ENCODE measurements at places on chromosomes 1 and 21.
A peak's percentile ranks its signal among the peaks of the same experiment; 100 is the strongest.

DNA sequence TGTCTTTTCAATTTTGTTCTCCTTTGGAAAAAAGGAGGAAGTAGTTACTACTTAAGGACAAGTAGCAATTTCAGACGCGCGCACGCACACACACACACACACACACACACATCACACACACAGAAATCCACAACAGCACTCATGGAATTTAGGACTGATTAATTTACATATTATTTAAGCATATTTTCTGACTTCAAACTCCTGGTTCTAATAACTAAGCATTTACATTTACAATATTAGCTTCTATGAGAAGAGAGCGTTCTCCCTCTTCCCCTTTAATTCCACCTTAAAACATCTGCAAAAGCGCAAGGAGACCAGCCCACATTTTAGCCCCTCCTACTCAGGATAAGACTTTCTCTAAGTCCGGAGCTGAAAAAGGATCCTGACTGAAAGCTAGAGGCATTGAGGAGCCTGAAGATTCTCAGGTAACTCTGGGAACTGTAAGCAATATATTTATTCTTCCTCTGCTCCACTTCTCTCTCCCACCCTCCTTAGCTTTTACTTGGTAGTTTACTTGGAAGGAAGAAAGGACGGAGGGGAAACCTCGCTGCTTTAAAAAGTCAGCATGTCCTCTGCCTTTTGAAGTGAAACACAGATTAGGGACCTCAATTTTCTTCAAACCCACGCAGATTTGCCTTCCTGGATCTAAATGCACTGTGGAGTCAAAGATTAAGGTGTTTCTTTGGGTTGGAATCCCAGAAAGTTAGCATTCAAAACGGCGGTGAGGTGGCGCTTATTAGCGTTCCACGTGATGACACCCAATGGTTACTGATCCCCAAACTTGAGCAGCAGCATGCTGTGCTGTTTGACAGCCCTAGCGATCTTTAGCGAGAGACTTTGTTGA, at the start of gene PLA2G4A:
PLA2G4A (plus strand) TSS at position 339 of the 844 bp plus-strand sequence. CDS start 25,406 bp downstream, outside the sequence.
- no peak for DNase-seq

- no peak for DNase-seq
These were observed 143.0 kb upstream of the MAGI3 start for GRCh38 chr1:113247355-113247754.

GRCh38 chr1:179925922-179926849, 28.4 kb upstream of the CEP350 start:
- DNase-seq = no peak

DNA sequence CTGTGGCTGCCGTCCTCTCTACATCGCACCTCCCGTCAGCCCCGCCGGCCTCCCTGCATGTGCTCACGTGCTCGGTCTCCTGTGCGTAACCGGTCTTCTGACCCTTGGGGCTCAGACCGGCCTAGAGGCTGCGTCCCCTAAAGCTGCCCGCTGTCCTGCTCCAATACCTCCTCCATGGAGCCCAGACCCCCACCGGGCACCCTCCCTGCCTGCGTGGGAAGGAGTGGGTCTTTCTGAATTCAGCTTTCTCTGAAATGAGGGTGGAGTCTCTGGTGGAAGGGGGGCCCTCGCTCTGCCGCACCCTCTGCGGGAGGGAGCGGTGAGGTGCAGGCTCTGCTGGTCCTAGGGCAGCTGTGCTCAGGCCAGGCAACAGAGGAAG, 18.7 kb upstream of the POFUT2 start:
- no peak for DNase-seq

DNA sequence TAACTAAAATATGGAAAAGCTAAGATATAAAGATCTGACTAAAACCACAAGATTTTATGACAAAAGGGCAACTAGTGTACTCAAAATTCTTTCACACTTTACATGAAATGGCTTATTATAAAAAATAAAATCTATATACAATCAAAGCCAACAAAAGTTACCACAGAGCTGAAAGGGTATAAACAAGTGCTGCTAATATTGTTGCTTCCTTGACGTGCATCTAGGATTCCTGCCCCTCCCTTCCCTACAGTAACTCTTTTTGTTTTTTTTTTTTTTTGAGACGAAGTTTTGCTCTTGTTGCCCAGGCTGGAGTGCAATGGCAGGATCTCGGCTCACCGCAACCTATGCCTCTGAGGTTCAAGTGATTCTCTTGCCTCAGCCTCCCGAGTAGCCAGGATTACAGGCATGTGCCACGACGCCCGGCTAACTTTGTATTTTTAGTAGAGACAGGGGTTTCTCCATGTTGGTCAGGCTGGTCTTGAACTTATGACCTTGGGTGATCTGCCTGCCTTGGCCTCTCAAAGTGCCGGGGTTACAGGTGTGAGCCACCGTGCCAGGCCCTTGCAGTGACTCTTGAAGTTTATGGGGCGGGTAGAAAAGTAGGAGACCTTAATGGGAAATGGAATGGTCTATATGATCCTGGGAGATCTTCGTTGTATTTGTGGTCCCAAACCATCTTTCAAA, 4.5 kb downstream of the SRSF4 start:
- no peak for DNase-seq

- no peak for DNase-seq
These were observed 642.0 kb upstream of the PTBP2 start for GRCh38 chr1:96079581-96079980.

GRCh38 chr1:150619576-150620509, 9.6 kb downstream of the ENSA start:
- no peak for DNase-seq

GRCh38 chr1:236287757-236288619, 6.2 kb upstream of the ERO1B start:
- no peak for DNase-seq

DNA sequence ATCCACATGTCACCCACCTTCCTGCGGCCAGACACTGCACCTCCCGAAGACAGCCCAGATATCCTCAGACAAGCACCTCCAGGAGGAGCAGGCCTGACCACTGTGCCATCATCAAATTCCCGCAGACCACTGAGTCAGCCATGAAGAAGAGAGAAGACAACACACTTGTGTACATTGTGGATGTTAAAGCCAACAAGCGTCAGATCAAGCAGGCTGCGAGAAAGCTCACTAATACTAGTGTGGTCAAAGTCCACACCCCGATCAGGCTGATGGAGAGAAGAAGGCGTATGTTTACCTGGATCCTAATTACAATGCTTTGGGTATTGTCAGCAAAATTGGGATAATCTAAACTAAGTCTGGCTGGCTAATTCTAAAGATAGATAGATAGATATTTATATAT, 41.4 kb upstream of the BECN2 start:
- no peak for DNase-seq

DNA sequence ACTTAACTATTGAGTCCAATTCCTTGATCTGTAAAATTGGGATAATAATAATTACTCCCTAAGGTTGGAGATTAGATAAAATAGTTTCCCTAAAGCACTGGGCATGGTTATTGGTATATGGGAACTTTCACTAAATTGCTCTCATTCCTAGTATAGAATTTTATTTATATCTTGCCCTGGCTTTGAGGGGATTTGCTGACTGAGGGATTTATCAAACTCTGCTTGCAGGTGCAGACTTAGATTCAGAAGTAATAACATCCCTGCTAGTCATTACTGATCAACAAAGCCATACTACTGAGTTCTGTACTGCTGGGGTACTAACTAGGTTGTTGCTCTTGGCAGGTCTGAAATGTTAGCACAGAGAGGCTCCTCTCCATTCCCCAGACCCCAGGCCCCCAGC, 41.9 kb downstream of the CASQ2 start:
- DNase-seq = no peak

DNA sequence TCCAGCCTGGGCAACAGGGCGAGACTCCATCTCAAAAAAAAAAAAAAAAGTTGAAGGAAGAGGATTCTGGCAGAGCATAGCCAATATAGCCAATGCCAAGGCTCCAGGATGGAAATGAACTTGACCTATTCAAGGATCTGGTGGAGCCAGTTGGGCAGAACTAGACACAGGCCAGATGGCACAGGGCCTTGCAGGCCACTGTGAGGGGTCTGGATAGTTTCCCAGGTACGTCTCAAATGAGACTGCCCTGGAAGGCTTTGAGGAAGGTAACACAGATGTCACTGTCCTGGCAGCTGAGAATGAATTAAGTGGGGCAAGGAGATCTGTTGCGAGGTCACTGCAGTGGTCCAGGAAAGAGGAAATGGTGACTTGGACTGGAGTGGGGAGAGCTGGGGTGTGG, 12.0 kb upstream of the ARHGEF19 start:
- no peak for DNase-seq

DNA sequence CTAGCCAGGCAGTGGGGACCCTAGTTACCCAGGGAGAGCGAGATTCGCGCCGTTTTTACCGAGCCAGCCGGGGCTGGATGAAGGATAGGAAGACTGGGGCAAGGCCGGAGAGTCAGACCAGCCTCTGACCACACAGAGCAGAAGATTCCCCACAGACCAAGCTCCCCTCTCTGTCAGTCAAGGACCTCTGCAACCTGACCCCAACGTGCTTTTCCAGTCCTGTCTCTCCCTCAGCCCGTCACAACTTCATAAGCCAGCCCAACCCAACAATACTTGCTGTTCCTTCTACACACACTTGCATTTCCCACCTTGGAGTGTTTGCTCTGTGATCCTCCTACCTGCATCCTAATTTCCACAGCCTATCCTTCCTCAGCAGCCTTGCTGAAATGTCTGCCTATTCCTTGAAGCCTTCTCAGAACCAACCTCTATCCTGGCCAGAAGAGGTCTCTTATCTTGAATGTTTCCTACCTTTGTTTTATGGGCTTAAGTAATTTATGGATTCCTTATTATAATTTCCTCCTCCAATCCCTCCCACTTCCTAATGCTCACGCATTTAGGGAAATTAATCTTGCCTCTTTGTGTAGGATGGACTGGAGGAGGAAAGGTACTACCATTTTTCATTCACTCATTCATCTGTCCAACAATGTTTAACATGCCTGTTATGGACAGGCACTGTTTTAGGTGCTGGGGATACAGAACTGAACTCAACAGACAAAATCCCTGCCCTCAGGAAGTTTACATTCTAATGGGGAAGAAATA, at the start of gene GSTM3:
GSTM3 (minus strand) TSS at position 424 of the 759 bp plus-strand sequence. CDS start 751 bp downstream, outside the sequence.
- DNase-seq = no peak

DNA sequence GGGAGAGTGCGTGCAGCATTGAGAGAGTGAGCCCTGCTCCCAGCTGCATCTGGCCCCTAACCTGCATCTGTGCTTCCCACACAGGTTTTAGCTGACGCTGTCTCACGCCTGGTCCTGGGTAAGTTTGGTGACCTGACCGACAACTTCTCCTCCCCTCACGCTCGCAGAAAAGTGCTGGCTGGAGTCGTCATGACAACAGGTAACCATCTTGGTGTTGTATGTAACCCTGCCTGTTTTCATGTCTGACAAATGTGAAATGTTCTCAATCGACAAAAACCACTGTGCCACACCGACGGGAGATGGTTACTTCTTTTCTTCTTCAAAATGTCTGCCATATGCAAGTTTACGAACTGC, 105.8 kb downstream of the ADARB1 start:
- no peak for DNase-seq

GRCh38 chr1:242184955-242185354, 186.1 kb upstream of the MAP1LC3C start:
- DNase-seq = no peak

- no peak for DNase-seq
These were observed at the start of gene S100A8 for GRCh38 chr1:153390938-153391710. Gene S100A8, minus strand, starts transcription at chr1:153391073. Its CDS starts 538 bp downstream, at chr1:153390535.

- peak; percentile 34 for DNase-seq
These were observed 80.5 kb upstream of the BMP8A start for GRCh38 chr1:39410915-39411436.

- DNase-seq = no peak
These were observed 1.3 kb downstream of the TBX15 start for GRCh38 chr1:118986555-118987467.

GRCh38 chr1:168491527-168492164, 52.2 kb downstream of the XCL2 start:
- no peak for DNase-seq

DNA sequence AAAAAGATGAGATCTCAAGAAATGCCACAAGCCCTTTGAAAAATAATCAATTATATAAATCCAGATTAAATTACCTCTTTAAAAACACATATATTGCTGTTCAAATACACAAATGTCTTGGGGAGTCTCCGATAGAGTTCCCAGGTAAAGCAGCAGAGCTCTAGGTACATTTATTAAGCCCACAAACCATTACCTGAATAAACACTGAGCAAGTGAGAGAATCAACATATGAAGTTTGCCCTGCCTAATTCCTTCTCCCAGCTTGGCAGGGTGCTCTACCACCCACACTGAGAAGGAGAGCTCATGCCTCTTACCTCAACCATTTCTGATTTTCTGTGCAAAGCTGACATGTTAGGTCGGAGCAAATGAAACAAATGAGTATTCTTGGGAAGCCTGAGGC, 402.4 kb downstream of the KCNH1 start:
- DNase-seq = no peak

GRCh38 chr1:4591926-4592325, 62.5 kb upstream of the AJAP1 start:
- DNase-seq = no peak

DNA sequence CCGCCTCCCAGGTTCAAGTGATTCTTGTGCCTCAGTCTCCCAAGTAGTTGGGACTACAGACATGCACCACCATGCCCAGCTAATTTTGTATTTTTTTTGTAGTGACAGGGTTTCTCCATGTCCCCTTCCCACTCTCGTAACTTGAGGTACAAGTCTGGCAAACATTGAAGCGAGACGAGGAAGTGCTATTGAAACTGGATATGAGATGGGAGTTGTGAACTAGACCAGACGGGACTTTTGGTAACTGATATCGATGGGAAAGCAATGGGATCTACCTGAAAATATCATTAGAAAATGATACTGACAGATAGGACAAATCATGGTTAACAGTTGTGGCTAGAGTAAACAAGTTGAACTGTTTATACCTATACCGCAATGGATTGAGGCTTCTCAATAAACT, 95.2 kb upstream of the TRABD2B start:
- no peak for DNase-seq

GRCh38 chr1:90161625-90162024, 166.7 kb downstream of the ZNF326 start:
- no peak for DNase-seq

DNA sequence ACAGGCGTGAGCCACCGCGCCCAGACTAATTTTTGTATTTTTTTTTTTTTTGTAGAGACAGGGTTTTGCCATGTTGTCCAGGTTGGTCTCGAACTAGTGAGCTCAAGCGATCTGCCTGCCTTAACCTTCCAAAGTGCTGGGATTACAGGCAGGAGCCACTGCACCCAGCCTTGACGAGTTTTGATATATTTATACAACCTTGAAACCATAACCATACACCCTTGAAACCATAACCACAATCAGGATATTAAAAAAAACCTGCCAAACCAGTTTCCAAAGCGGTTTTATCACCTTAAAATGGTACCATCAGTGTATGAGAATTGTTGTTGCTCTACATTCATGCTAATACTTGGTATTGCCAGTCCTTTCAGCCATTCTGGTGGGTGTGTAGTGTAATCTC, 3.7 kb upstream of the PHACTR4 start:
- no peak for DNase-seq

- DNase-seq = no peak
These were observed 441.6 kb downstream of the PLPP3 start for GRCh38 chr1:56137521-56138505.

DNA sequence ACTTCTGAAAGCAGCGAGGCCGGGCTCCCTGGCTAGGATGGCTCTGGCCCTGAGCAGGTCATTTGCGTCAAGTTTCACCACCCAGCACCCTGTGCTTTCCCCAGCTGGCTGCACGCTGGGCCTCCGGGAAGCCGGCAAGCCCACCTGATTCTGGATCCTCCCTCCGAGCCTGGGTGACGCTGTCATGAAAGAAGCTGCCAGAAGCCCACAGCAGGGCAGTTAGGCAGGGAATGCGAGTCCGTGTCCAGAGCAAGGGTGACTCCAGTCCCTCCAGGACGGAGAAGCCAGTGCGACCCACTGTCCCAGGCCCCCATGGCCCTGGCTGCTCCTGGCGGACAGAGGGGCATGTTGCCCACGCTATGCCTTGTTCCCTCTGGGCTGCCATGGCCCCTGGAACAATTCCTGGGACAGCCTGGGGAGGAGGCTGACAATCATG, 44.4 kb upstream of the PCBP3 start:
- DNase-seq = no peak
